ENCODE measurements at places on chromosomes 13 and 19.

DNA sequence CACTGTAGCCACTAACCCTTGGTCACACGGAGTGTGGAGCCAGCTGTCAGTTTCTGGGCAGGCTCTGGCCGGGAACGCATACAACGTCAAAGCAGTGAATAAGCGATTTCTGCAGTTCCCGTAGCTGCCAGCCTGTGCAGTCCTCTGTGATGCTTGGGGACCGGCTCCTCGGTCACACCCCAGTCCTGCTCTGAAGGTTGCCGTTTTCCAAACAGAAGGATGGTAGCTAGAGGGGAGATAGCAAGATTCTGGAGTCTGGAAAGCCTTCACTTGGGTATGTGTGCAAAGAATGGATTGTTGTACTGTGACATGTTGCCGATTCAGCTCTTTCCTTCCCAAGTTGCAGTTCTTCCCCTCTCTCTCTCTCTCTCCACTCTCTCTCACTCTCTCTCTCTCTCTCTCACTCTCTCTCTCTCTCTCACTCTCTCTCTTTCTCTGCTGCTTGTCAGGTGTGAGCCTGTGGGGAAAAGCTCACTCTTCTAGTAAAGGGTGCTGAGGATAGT is 38.7 kb upstream of the C1QTNF9 start:
- no peak for DNase-seq

GRCh38 chr13:102873653-102874052 is 27.8 kb downstream of the ERCC5 start:
- no peak for DNase-seq

DNA sequence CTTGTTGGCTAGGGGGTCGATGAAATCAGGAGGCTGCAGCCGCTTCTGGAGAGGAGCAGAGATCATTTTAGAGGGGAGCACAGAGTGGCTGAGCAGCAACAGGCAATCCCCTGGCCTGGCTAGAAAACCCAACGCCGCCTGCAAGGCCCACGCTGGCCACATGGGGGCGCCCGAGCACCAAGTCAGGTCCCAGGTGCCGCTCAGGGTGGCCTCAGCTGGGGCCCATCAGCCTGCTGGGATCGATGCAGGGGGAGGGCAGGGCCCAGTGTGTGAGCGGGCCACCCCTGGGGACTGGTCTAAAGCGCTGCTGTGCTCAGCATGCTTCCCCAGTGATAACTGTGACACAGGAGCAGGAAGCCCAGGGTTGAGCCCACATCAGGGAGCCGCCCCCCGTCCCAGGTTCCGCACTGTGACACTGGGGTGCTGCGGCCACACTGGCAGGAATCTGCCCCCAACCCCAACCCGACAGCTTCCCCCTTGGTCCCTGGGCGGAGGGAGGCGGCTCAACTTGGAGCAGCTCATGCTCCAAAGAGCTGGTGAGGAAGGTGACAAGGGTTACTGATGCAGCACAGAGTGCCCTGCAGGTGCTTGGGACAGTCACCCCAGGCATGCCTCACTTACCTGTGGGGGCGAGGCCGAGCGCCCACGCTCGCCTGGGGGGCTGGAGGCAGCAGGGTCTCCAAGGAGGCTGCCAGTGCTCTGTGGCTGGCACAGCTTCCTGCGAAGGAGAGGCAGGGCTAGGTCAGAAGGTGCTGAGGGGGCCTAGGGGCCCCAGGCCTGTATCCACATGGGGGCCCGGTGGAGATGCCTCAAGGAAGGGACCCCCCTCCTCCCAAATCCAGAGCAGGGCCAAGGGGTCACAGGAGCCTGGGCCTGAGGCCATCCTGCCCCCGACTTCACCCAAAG is 13.3 kb upstream of the ISYNA1 start:
- DNase-seq: peak; percentile 94

DNA sequence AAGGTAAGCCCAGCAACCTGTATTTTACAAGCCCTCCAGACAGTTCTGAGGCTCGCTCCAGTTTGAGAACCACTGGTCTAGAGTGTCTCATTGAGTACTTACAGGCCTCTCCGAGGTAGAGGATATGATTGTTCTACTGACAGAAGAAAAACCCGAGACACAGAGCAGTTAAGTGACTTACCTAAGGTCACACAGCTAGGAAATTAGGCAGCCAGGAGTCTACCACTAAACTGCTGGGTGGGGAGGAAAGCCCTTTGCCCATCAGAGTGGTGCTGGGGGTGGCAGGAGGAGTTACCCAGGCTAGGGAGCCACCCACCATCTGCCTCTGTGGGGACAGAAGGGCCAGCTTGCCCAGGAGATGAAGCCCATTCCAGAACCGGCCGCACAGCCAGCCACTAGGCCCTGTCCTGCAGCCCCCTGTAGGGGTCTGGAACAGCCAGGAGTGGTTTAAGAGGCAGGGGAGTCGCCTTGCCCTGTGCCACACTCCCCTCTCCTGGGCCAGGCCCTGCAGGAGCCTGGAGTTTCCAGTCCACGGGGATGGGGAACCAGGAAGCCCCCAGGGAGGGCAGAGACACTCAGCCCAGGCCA is 703 bp downstream of the RASGRP4 start:
- DNase-seq: no peak

- no peak for DNase-seq
Measured at GRCh38 chr13:107585469-107586180, 629.7 kb downstream of the LIG4 start.
